Head of caudate nucleus (tissue), 42 donors: ENCODE measurements at places on chromosomes 7 and 10.

GRCh38 chr10:86670290-86670811 is 2.0 kb downstream of the LDB3 start:
- DNase-seq = no peak

- DNase-seq = no peak
Observed at GRCh38 chr7:44667190-44667589, 60.8 kb downstream of the OGDH start.

GRCh38 chr10:24163485-24163884 is 45.5 kb upstream of the KIAA1217 start:
- no peak for DNase-seq

DNA sequence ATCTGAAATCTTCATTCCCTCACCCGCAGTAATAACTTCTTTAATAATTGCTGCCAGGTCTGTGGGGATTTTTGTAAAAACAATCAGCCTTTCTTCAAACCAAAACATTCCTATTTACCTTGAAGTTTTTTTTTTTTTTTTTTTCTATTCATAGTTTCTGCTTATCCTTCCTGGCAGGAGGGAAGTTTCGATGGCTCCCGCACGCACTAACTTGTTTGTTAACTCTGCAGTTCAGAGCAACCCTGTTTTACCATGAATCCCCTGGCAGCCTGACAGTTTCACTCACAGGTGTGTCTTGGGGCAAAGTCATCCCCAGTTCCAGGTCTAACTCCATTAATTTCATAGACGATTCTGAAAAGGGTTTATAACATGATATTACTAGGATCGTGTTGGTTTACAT is 149.3 kb downstream of the KLF6 start:
- no peak for DNase-seq
